ENCODE measurements at places on chromosomes 3 and 15.

DNA sequence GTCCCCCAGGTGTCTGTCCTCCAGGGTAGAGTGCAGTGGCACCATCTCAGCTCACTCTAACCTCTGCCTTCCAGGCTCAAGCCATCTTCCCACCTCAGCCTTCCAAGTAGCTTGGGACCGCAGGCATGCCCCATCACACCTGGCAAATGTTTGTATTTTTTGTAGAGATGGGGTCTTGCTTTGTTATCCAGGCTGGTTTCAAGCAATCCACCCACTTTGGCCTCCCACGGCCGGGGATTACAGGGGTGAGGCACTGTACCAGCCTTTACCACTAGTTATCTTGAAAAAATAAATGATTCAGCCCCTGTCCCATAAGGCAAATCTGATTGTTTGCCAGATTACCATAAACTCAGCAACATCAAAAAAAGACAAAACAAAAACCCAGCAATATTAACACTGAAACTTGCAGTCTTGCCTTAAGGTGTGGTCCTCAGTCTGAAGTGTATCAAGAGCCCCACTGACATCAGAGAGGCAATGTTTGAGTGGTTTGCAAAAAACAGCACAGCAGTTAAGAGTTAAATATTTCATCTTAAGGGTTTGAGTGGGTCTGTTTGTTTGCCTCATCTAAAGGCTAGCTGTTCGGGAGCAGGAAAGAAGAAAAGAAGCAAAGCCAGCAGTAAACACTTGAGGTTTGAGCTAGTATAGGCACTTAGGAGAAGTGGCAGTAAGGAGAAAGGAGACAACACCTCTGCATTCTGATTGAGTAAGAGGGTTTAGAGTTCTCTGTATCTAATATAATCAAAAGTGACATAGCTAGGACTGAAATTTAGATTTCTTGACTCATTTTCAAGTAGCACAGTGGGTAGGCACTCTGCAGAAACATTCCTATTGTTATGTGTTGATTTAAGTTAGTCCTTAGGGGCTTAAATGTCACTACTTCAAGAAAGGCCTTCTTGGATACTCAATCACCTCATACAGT is 26.3 kb upstream of the EDEM1 start:
- no peak for DNase-seq

DNA sequence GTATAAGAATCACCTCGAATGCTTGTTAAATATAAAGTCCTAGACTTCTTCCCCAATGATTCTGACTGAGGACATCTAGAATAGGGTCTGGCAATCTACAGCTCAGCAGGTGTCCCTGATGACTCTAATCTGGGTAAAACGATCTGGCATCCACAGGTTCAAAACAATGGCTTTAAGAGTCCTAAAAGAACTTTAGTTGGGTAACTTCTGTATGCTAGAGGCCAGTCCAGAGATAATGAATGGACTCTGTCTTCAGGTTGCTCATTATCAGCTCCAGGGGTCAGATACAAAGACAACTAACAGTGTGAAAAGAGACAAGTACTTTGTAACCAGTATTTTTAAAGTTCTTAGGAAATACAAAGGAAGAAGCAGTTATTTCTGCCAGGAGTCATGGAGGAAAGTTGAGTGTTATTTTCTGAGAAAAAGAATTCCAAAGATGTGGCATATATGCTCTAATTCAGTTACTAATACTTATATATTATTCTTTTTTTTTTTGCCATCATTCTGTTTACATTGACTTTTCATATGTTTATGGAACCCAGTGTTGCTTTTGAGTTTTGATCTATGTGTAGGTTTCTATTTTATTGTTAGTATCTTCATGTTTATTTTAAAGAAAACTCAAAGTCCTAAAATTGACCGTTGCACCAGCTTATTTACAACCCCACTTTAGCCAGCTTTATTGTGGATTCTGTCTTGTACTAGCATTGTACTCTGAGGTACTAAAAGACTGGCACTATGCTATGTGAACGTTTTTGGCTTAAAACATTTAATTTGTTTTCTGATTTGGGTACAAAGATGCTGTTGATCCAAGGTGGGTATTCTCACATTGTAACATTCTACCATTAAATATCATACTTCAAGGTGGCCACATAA is 3.1 kb upstream of the GPR15 start:
- no peak for DNase-seq

DNA sequence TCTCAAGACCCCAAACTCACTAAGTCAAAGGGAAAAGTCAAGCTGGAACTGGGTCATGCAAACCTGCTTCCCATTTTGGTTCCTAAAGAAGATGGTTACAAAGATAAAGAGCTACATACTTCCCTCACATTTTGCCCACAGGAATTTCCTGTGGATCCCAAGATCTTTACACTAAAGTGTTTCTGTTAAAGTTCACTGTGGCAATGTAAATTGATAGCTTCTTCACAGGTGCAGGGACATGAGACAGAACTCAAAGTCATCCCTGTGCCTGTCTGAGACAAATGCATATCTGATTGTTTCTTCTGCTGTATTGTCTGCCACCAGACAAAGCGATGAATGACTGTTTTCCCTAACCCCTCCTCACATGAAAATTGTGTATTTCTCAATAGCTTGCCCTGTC is 567.8 kb downstream of the ZIC1 start:
- no peak for DNase-seq

GRCh38 chr3:167662919-167663400 is 9.2 kb upstream of the WDR49 start:
- no peak for DNase-seq

DNA sequence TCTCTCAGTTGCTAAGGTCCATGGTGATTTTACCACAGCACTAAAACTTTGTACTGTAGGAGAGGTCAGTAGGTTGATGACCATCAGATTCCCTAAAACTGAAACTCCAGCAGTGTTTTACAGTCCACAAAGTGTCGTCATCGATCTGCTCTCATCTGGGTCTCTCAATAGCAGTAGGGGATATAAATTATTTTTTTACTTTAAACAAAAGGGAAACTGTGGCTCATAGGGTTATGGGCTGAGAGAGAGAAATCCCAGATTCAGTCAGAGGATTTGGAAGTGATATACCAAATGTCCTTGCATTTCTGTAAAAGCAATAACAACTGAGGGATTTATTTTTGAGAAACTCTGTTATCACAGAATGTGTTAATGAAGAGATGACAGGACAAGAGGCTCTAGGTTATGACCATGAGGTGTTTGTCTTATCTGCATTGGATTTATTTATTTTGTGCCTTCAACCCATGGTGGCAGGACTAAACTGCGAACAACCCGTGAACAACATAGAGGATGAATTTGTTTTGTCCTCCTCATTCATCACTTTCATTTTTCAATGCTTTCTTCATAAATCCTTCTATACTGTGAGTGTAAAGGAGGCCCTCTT is 869.7 kb downstream of the OTOL1 start:
- no peak for DNase-seq

GRCh38 chr15:77032052-77032646 is 37.2 kb downstream of the PSTPIP1 start:
- DNase-seq: no peak

GRCh38 chr3:194262176-194262924 is 88.8 kb downstream of the CPN2 start:
- no peak for DNase-seq

DNA sequence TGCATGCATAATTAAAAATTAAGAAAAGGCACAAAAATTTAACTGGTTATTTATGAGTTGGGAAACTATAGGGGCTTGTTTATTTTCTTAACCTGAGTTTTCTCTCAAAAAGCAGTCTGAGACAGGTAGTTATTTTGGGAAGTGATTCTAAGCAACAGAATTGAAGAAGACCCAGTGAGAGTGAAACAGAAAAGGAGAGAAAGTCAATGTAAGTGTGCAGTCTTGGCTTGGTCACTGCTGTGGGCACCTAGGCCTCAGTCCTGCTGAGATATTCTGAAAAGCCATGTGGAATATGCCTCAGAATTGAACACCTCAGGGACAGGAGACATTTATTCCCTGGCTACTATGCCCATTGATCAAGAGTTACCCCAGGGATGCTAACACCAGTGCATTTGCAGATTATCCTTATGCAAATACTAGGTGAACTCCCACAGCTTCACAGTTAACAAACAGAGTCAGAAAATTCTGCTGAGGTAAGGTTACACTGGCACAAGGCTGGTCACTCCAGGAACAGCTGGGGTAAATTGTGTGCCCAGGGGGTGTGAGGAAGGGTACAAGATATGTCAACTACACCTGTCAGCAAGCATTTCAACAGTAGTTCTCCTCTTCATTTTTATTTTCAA is 222.7 kb downstream of the EFHB start:
- no peak for DNase-seq

DNA sequence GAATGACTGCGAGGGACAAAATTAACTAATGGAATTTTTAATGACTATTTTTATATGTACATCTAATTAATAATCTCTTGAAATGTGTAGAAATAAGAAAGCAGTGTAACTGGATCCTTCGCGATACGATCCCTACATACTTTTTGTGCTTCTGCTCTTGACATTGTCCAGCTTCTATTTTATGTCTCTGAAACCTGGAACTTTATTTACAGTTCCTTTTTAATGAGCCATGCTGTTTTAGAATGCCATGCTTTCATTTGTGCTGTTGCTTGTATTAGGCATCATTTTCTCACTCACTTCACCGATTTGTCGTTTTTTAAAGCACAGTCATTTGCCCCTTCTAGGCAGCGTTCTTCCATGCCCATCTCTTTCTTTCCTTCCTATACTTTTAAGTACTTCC is 301.3 kb downstream of the EDEM1 start:
- DNase-seq: no peak

- DNase-seq: no peak
Observed at GRCh38 chr3:171524921-171525310, 64.7 kb upstream of the TNIK start.

- DNase-seq: no peak
Observed at GRCh38 chr15:73982222-73982962, 9.7 kb downstream of the STOML1 start.

DNA sequence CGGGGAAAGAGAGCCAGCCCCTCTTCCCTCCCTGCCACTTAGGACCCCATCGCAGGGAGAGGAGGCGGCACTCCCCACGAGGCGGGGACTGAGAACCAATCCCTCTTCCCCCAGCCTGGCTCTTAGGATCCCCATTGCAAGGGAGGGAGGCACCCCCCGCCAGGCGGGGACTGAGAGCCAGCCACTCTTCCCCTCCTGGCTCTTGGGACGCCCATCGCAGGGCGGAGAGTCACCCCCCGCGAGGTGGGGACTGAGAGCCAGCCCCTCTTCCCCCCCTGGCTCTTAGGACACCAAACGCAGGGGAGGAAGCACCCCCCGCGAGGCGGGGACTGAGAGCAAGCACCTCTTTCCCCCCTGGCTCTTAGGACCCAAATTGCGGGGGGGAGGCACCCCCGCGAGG is 34.2 kb upstream of the SSUH2 start:
- DNase-seq: no peak

- no peak for DNase-seq
Observed at GRCh38 chr3:179113903-179114302, 34.3 kb upstream of the PIK3CA start.

DNA sequence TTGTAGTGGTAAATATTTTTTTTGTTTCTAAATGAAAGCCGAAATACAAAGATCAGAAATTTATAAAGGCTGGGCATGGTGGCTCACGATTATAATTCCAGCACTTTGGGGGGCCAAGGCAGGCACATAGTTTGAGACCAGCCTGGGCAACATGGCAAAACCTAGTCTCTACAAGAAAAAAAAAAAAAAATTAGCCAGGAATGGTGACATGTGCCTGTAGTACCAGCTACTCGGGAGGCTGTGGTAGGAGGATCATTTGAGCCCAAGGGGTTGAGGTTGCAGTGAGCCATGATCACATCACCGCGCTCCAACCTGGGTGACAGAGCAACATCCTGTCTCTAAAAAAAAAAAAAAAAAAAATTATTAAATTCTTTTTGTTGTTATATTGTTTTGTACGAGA is 6.9 kb downstream of the DENND4A start:
- DNase-seq: no peak

DNA sequence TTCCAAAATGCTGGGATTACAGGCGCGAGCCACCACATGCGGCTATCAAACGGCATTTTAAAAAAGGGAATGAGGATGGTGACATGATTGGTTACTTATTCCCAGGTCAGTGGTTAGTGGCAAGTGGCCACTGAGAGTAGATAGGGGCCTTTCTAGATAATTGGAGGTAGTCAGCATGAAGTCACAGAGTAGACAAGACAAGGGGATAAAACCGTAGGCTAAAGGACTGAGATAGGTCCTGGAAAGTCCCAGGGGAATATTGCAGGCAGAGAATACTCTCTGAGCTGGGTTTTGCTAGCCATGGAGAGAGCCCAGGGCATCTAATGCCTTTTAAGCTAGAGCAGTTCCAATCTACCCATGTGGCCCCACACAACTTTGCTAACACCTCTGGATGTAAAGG is 52.2 kb downstream of the KCNAB1 start:
- no peak for DNase-seq

DNA sequence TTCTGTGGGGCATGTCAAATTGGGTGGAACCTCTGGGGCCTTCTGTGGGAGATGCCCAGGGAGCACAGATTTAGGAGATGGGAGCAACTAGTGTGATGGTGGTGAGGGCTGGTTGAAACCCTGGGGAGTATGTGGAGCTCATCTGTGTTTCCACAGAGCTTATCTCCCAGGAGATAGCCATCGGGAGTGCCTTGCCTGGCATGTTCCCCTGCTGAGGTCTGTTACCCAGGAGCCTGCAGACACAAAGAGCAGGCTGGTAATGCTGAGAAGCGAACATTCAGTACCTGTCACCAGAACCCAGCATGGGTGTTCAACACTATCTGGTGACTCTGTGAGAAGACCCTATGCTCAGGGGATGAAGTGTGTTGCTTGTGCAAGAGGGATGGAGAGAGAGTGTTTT is 85.0 kb downstream of the CLSTN2 start:
- DNase-seq: no peak

GRCh38 chr3:138241061-138241460 is 54.0 kb downstream of the ARMC8 start:
- DNase-seq: no peak

GRCh38 chr3:133494469-133494868 is 79.0 kb upstream of the CDV3 start:
- no peak for DNase-seq

DNA sequence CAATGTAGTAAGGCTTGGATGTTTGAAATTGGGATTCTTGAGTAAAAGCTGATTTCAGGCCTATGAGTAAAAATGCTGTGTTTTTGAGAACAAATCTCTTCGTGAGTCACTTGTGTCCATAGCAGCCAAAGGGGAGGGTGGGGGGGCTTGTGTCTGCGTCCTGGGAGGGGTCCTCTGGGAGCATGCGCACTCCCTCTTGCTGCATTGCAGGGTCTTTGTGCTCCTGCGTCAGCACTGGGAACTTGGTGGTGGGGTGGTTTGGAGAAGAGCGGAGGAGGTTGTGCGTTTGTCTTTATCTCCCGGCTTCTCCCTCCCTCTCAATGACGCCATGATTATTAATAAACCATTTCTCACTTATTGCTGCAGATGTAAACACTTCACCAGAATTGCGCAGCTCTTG is 75.9 kb upstream of the NDN start:
- no peak for DNase-seq
